ENCODE measurements at places on chromosomes 1 and 21. TPM values are rescaled to one million over a fixed set of nuclear protein-coding genes. Genes with fewer than 3 reads are reported as not detected.

ZMYM4 gene
- polyA plus RNA-seq = 11.2 TPM

C1orf50 gene
- 14.6 TPM for polyA plus RNA-seq

DNA sequence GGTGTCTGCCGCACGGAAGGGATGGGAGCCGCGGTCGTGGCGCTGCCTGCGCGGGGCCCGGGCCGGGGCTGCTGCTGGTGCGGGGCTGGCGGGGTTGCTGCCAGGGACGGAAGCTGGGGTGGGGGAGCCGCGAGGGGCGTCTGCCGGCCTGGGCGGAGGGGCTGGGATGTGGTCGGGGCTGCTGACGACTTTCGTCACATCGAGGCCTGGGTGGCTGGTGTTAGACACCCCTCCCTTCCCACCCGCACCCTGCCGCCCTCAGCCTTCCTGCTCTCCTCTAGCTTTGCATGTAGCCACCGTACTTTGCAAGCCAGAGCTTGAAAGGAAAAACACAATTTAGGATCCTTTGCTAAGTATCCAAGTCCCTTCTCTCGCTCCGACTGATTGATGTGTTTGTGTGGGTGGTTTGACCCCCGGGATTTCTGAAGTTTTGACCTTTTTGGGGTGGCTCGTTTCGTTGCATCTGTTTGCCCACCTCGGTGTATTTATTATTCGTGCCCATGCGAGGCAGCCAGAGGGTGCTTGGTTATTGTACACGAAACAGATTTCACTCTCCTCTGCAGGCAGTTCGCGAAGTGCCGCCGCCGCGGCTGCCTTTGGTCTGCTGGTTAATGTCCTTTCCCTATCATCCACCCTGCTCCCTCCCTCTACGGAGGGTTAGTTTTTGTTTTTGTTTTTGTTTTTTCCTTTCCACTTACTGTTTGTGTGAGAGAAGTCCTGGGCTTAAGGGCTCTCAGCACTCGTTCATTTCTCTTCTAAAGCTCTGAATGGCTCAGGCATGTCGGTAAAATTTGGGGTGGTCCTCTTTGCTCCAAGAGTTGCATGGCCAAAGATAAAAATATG is 868 bp downstream of the C1orf21 start:
- DNase-seq = peak; percentile 87

DNA sequence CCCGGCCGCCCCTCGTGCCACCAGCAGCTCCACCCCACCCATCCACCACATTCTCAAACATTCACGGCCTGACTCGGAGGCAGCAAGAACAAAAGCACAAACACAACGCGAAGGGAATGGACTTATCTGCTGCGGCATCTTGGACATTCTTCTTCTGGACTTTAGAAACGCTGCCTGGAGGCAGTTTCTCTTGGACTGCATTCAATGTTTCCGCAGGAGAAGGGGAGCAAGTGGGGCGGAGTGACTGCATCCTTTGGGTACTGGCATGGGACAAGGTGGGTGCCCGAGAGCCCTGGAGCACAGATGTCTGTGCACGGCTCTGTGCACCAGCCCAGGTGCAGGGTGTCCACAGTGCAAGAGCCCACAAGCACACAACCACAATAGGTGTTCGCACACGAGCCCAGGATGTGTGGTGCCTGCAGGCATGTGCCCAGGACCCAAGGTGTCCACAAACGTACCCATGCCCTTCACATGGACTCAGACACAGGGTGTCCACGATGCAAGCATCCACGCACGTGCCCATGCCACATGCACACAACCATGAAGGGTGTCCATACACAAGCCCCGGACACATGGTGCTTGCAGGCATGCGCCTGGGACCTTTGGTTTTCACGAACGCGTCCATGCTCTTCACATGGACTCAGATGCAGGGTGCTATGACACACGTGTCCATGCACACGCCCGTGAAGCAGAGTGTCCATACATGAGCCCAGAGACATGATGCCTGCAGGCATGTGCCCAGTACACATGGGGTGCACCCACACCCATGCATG is 53.6 kb downstream of the WNT9A start:
- no peak for DNase-seq

AQP10 gene
- polyA plus RNA-seq = not detected

- DNase-seq = no peak
Observed at GRCh38 chr1:218413179-218413578, 68.0 kb downstream of the TGFB2 start.

CHIT1 gene
- polyA plus RNA-seq = not detected

DNA sequence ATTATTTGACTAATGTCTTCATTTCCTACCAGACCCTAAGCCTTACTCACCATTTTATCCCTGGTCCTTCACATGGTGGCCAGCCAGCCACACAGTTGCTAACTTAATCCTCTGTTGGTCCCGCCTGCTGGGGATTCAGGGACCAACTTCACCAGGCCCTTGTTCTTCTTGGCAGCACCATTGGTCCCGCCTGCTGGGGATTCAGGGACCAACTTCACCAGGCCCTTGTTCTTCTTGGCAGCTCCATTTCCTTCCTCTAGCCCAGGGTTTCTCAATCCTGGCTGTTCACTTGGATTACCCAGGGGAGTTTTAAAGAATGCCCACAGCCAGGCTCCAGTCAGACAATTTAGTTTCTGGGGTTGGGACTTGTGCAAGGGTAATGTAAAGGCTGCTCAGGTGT is 233.1 kb upstream of the CSF3R start:
- no peak for DNase-seq

DNA sequence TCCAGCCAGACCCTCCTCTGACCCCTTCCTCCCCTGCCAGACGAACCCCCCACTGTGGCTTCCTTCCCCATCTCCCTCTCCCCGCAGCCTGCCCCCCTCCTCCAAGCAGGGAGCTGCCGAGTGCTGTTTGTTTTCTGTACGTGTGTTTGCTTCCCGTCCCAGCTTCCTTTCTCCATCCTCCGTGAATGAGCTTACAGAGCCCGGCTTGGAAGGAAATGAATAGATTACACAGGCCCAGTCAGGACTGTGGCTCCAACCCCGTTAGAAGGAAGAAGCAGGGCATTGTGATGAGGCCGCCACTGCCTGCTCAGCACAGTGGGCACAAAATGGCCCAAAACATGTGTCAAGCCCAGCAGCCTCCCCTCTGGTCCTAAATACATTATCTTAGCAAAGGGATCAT is 123.2 kb downstream of the IGSF21 start:
- no peak for DNase-seq

- no peak for DNase-seq
Observed at GRCh38 chr1:4117196-4117595, 217.1 kb upstream of the C1orf174 start.

DNA sequence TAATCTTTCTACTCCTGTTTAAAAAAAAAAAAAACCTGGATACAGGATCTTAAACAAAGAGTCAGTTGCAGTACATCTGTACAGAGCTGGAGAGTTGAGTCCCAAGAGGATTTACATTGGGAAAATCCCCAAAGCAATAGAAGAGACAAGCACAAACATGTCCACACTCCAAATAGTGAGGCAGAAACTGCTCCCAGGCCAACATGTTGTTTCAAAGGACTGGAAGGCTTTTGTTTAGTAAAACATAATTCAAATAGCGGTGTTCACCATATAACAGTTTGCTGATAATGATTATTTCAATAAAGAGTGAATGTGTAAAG is 425.4 kb downstream of the ADGRL2 start:
- DNase-seq = peak; percentile 13

KIF2C gene
- 0.47 TPM for polyA plus RNA-seq

DNA sequence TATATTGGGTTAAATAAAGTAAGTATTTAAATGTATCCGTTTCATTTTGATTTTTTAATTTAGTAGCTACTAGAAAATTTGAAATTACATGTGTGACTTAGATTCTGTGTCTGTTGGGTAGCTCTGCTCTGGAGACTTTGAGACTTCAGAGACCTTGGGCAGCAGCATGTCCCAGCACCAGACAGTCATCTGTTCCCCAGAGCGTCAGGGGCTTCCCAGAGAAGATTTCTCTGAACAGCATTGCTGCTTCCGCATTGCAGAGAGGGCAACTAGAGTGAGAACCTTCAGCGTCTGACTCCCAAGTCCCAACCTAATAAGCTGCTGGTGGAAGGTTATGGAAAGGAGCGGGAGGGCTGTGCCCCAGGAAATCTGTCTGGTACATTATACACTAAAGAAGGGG is 6.6 kb downstream of the LINGO4 start:
- DNase-seq = no peak

GRCh38 chr1:77824694-77825093 is 45.2 kb downstream of the MIGA1 start:
- no peak for DNase-seq

- DNase-seq = no peak
Observed at GRCh38 chr1:195195423-195196057, 1412.7 kb downstream of the KCNT2 start.

IPO9 gene
- 21.6 TPM for polyA plus RNA-seq

DNA sequence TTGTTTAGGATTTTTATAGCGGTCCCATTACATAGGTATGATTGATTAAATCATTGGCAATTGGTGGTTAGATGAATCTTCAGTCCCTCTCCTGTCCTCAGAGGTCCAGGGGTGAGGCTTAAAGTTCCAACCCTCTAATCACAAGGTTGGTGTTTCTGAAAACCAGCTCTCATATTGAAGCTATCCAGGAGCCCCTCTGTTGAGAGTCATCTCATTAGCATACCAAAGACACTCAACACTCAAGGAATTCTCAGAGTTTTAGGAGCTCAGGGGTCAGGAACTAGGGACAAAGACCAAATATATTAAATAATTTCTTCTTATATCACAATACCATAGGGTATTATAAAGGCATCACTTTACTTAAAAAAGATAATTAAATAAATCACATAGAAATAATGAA is 23.3 kb downstream of the FCRL2 start:
- no peak for DNase-seq

DNA sequence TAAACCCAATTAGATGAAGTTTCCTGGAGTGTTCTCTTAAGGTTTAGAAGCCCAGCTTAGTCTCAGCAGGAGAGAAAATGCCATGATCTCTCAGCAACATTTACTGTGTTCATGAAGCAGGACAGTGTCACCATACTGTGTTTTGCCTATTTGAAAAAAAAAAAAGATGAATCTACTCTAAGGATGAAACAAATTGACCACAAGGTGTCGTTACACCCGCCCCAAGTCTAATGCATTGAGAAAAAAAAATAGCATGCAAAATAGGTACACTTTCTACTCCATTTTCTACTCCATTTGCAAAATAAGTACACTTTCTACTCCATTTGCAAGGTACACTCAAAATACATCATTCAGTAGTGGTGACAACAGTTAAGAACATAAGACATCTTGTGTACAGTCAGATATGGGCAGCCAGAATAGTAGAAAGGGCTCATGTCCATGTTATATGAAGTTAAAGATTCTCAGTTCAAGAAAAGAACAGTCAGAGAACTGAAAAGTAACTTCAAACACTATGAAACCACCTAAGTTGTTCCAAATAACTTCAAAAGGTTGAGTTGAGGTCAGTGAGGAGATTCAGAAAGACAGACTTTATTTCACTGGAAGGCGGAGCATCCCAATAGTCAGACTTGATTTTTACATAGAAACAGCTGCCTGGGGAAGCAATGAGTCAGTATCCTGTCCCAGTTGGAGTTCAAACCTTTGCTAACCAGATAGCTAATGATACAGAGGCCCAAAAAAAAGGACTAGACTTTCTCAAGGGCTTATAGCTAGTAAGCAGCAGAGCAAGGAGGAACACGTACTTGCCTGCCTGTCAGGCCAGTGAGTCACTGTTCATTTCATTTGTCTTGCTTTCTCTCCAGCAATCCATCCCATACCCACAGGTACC is 13.3 kb downstream of the PLPPR5 start:
- DNase-seq = no peak

GRCh38 chr1:3692598-3692997 is 40.3 kb downstream of the TP73 start:
- no peak for DNase-seq

- DNase-seq = no peak
Observed at GRCh38 chr1:193179094-193179493, 7.3 kb downstream of the B3GALT2 start.

- no peak for DNase-seq
Observed at GRCh38 chr1:217484871-217485270, 146.0 kb downstream of the GPATCH2 start.

TCHH gene
- not detected for polyA plus RNA-seq

- no peak for DNase-seq
Observed at GRCh38 chr1:49627781-49628180, 396.0 kb downstream of the AGBL4 start.

C1orf87 gene
- polyA plus RNA-seq = 0.45 TPM

- no peak for DNase-seq
Observed at GRCh38 chr1:219090607-219091006, 83.1 kb upstream of the LYPLAL1 start.

- DNase-seq = no peak
Observed at GRCh38 chr1:6260433-6260934, 414 bp downstream of the GPR153 start.

DNA sequence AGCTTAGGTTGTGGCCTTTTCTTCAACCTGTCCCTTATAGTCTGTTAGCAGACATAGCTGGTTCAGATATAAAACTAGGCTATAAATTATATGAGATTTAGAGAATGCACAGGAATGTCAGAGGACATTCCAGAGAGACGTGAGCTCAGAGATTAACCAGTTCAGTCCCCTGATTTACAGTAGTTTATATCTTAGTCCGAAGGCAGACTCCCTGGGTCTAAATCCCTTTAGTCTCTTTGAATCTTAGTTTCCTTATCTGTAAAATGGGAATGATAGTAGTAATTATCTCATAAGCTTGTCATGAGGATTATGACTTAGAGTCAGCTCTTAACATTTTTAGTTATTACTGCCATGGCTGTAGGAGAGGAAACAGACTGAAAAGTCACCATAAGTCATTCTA is 45.5 kb upstream of the PLXNA2 start:
- DNase-seq = no peak

GRCh38 chr1:206703661-206704060 is 19.0 kb downstream of the MAPKAPK2 start:
- DNase-seq = no peak

KANK4 gene
- polyA plus RNA-seq = 0.28 TPM

DNA sequence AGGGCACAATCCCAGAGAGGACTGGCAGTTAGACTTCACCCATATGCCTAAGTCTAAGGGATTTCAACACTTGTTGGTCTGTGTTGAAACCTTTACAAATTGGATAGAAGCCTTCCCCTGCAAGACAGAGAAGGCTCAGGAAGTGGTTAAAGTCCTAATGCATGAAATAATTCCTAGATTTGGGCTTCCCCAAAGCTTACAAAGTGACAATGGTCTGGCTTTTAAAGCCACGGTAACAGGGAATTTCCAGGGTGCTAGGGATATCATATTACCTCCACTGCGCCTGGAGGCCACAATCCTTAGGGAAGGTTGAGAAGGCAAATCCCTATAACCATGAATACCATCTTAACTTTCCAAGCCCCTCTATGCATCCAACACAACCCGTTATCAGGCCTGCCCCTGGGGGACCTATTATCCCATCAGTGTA is 3.3 kb upstream of the FMO4 start:
- DNase-seq = no peak

WNT3A gene
- polyA plus RNA-seq = not detected

- no peak for DNase-seq
Observed at GRCh38 chr1:182995894-182996293, 27.3 kb upstream of the LAMC1 start.

GRCh38 chr1:203148127-203148526 is 20.6 kb downstream of the ADORA1 start:
- peak; percentile 19 for DNase-seq

All from kidney (tissue), 22 donors.